Stimulated activated CD4-positive, alpha-beta T cell treated with anti-CD3 and anti-CD28 coated beads, Interleukin-4, amount 100 ng/mL, for 48 hours (primary cell): ENCODE measurements at places on chromosomes 4 and X.

- DNase-seq, result no peak
Observed at GRCh38 chrX:155001873-155002272, 20.6 kb downstream of the F8 start.

DNA sequence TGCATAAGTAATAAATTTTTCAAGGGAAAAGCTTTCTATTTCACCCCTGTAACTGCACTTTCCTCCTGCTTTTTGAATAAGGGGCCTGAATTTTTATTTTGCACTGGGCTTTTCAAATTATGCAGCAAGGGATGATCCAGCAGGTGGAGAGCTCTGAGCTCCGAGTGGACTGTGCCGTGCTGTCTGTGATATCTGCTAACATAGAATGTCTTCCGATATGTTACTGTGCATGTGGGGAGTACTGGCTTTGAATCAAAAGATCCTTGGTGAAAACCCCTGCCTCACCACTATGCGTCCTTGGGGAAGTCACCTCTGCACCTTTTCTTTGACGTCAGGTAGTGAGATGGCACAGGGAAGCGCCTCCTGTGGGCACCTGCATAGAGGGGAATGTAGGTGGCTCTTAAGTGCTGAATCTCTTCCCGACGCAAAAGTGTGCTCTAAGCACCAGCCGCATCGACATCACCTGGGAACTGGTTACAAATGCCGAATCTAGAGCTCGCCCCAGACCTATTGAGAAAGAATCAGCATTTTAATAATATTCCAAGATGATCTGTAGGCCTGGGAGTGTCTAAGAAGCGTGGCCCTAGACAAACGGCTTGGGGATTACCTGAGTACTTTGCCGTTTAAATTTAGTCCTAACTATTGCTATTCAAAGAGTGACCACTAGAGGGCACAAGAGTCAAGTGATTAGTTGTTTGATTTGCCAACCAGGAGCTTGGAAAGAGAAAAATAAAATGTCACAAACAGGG, 19.2 kb upstream of the WFS1 start:
- DNase-seq, result no peak

GRCh38 chr4:176266026-176266425, 3.0 kb downstream of the ASB5 start:
- no peak for DNase-seq

DNA sequence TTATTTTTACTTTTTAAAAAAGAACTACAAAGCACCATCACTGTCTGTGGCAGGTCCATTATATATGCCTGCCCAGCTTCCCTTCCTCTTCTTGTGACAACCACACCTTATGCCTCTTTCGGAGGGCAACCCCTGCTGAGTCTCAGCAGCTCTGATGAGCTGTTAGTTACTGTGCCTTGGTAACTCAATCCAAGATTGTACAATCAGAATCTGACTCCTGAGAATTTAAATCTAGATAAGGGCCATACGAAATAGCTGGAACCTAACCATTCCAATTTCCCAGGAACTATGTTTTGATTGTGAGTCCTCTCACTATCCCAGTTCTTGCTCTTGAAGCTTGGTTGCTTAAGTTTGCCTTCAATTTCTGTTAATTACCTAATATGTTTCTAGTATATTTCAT, 61.9 kb downstream of the ADAMTS3 start:
- DNase-seq, result no peak

DNA sequence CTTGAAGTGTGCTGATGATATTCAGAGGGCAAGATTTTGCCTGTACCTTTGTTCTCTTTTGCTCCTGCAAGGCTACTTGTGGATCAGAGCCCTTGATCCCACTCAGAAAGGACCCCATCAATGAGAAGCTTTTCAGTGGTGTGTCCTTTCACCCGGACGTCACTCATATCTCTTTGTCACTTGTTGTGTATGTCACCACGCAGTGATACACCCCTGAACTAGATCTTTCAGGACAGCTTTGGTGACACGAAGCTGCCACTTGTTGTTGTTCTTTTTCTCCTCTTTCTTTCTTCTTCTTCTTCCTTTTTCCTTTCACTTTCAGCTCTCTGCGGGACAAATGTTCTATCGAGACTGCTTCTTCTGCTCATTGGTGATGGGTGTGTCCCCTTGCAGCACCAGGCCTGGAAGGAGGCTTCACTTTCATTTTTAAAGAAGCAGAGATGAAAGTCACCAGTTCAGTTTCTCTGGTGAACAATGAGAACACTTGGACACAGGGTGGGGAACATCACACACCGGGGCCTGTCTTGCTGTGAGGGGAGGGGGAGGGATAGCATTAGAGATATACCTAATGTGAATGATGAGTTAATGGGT, 83.6 kb downstream of the NBDY start:
- no peak for DNase-seq

- DNase-seq, result no peak
Observed at GRCh38 chrX:34790026-34790425, 132.9 kb upstream of the TMEM47 start.
